Urinary bladder (tissue), 4 donors: ENCODE measurements at places on chromosomes 3 and 15. TPM values are rescaled to one million over a fixed set of nuclear protein-coding genes. Genes with fewer than 3 reads are reported as not detected.
A peak's percentile ranks its signal among the peaks of the same experiment; 100 is the strongest.

The TMEM207 gene
- total RNA-seq = not detected

The EHHADH gene
- 3.4 TPM for total RNA-seq

The TIMP4 gene
- 1.3 TPM for total RNA-seq

The C2CD4B gene
- 2.2 TPM for total RNA-seq

The ISL2 gene
- total RNA-seq = 1.5 TPM

The BUB1B gene
- 23.8 TPM for total RNA-seq

DNA sequence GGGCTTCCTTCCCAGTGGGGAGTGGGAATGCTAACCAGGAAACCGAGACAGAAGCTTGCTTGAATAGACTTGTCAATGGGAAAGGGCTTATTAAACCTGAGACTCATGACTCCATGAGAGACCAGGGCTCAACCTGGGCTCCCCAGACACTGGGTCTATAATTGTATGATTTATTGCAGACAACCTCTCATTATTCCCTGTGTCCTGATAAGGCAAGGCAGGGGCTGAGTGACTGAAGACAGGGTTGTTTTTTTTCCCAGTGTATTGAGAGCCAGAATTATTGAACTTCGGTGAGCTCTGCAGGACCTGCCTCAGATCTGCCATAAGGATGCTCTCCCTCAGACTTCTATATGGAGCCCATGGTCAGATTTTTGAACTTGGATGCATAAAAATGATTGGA lies 79.5 kb upstream of the KLHL25 start:
- DNase-seq = no peak

DNA sequence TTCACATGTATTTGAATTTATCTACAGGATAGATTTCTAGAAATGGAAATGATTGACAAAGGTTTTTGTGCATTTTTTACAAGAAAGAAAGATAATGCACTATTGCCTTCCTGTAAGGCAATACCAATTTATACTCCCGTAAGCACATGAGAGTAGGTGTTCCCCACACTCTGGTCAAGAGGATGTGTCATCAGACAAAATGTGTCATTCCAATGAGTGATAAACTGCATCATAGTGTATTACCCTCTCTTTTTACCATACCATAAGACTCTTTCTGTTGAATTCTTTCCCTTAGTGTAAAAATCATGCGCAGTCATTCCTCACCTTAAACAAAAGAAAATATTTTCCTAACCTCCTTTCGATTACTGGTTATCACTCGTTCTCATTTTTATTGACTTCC lies 251.0 kb downstream of the ROBO1 start:
- no peak for DNase-seq

GRCh38 chr3:156151824-156152428 lies 31.5 kb downstream of the KCNAB1 start:
- peak; percentile 32 for DNase-seq

GRCh38 chr15:47364230-47365141 lies 352.8 kb upstream of the SEMA6D start:
- no peak for DNase-seq

DNA sequence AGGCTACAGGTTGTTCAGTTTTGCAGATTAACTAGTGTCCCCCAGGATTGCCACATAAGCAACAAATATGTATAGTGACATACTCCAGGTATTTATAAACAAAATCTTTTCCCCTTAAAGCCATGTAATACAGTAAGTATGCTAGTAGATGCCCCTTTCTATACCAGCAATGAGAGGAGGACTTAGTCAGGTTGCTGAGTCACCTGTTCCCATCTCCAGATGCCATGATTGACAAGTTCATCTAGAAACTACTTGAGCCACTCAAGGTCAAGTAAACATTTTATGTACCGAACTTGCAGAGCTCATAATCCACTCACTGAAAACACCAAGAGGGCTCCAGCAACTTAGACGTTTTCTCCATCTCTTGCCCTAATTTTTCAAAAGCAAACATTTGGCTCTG lies 18.2 kb downstream of the SLC9A9 start:
- no peak for DNase-seq

- DNase-seq = no peak
Measured at GRCh38 chr15:68158046-68158628, 47.0 kb downstream of the CALML4 start.

DNA sequence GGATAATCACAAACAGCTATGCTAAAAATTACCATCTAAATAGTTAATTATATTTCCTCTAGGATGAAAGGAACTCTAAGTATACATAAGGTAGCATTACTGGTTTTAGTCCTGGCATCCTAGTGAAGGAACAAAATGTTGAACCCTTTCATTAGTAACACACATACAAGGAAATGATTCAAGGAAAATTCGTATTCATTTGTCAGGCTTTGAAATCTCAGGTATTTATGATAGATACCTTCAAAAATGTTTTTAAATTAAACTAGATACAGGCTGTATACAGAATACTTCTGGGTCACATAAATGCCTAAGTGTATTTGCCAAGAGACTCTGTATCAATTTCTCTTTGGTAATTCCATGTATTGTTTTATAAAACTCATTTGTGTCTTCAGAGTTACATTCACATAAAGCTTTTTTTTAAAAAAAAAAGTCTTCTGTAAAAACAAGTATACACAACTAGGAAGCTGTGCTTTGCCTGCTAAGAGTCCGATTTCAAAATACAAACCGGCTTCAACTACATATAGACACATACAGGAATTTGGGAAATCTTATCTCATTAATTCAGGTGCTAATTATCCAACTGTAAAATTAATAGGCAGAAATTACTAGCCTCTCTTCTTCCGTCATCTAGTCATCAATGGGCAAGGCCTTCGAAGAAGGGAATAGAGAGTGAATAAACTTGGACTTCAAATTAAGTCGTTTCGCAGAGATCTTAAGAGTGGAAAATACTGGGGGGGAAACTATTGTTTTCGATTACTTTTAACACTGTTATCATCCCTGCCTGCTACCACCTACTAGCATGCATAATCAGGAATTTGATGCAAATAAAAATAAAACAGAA lies 1.3 kb downstream of the SECISBP2L start:
- no peak for DNase-seq

DNA sequence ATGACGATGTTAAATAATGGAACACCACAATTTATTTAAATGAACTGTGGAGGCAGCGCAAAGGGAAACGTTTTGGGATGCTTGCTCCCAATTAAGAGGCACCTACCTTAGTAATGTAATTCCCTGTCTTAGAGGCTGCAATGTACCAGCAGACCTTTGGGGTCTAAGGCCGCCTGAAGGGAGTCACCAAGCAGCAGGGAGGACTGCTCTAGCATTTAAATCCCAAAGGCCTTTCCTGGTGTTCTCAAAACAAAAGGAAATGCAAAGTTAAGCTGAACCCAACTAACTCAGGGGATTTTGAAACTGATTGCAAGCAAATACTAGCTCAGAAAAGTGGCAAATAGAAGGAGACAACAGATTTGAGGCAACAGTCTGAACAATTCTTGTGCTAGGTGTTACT lies 510.8 kb downstream of the GABRG3 start:
- DNase-seq = no peak

- DNase-seq = no peak
Measured at GRCh38 chr15:38024293-38025091, 90.1 kb downstream of the TMCO5A start.

DNA sequence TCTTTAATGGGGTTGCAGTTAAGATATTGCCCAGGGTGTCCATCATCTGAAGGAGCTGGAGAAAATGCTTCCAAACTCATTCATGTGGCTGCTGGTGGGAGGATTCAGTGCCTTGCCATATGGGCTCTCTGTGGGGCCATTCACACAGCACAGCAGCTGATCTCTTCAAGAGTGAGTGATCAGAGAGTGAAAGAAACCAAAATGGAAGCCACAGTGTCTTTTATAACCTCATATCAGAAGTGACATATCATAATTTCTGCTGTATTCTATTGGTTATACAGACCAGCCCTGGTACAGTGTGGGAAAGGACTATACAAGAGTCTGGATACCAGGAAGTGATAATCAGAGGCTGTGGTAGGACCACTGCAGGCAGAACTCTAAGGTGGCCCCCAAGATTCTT lies 33.6 kb downstream of the HHLA2 start:
- no peak for DNase-seq

GRCh38 chr15:92915766-92916435 lies 15.8 kb downstream of the CHD2 start:
- DNase-seq = no peak
